Hindlimb muscle (tissue), 1 donor: ENCODE measurements at places on chromosomes 4 and X.
A peak's percentile ranks its signal among the peaks of the same experiment; 100 is the strongest.

DNA sequence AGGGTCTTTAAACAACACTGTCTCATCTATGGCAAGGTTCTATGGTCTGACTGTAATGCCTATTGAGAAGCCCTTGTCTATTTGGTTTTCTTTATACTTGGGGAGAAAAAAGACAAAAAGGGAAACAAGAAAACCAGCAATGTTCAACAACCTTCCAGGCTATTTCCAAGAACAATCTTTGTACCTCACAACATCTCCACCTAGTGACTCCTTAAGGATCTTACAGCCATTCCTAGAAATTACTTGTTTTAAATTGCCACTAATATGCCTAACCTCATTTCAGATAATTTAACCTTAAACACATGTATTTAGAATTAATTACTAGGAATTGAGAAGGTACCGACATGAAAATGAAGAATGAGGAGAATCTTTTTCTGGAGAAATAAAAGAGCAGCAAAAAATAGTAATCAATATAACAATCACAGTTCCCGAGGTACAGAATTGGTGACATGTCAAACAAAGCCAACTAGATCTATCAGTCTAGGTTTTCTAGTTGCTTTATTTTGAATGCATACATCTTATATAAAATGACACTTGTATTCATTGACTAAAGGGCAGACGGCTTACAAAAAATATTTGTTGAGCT is 1.6 kb upstream of the RBM46 start:
- peak; percentile 26 for DNase-seq

GRCh38 chr4:23333946-23334878 is 555.6 kb downstream of the PPARGC1A start:
- DNase-seq: no peak

- DNase-seq: no peak
These were observed 39.5 kb downstream of the WDR1 start for GRCh38 chr4:10077076-10077475.

- DNase-seq: no peak
These were observed 81.8 kb upstream of the NAP1L5 start for GRCh38 chr4:88779431-88779830.

DNA sequence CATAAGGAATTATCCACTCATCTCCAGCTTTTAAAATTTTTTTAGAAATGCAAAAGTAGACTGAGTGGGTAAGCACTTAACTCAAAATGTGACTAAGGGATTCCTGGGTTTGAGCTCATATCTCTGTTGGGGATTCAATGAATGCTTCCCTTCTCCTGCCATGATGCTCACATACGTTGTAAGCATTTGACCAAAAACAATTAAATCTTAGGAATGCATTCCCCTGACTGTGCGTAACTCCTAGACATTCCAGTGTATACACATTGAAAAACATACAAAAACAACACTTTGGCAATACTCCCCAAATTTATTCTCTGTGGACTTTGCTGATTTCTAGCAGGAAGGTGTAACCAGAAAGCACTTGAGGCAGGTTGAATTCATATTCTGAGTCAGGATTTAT is 29.8 kb downstream of the SPANXA2 start:
- no peak for DNase-seq

DNA sequence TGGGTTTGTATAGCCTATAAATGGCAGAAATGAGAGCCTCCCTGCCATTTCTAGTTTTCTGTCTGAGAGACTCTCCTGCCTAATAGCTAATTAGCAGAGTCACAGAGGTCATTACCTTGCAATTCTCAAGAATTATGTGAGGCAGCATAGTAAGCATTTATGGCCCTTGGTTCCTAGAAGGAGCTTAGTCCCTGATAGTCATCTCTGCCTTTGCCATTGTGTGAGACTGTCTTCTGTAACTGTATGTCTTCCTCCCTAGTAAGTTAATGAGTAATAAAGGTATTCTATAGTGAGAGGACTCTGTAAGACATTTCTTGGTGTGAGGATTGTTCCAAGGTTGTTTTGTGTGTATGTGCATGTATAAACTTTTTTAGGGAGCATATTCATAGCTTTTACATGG is 108.7 kb downstream of the AR start:
- DNase-seq: no peak

GRCh38 chr4:61522312-61522711 is 322.2 kb downstream of the ADGRL3 start:
- no peak for DNase-seq

DNA sequence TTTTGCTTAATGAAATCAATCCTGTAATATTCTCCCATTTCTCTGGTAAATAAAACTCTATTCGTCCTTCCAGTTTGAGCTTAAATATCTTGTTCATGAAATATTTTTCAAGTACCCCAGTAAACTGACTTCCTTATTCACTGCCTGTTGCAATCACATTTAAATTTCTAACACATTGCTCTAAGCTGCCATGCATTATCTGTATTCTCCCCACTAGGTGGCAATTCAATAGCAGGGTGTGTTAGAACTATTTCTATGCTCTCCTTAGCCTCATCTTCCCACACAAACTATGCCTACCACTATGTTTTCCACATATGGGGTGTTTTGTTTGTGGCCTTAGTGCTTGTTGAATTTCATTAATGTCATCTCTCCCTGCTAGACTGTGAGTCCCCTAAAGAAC is 377.1 kb upstream of the HS3ST1 start:
- no peak for DNase-seq

- DNase-seq: no peak
These were observed 50.8 kb upstream of the PPP2R2C start for GRCh38 chr4:6523251-6523650.

- peak; percentile 7 for DNase-seq
These were observed 404.2 kb downstream of the KCNIP4 start for GRCh38 chr4:21544415-21544814.

- DNase-seq: peak; percentile 11
These were observed 35.6 kb downstream of the STEEP1 start for GRCh38 chrX:119529345-119530276.

GRCh38 chr4:101259876-101260275 is 87.5 kb downstream of the PPP3CA start:
- no peak for DNase-seq

- DNase-seq: no peak
These were observed 86.4 kb downstream of the AFAP1 start for GRCh38 chr4:7853271-7853670.

GRCh38 chrX:93422693-93423092 is 250.7 kb downstream of the NAP1L3 start:
- DNase-seq: peak; percentile 6

GRCh38 chr4:153507310-153508073 is 41.3 kb downstream of the TMEM131L start:
- DNase-seq: no peak

DNA sequence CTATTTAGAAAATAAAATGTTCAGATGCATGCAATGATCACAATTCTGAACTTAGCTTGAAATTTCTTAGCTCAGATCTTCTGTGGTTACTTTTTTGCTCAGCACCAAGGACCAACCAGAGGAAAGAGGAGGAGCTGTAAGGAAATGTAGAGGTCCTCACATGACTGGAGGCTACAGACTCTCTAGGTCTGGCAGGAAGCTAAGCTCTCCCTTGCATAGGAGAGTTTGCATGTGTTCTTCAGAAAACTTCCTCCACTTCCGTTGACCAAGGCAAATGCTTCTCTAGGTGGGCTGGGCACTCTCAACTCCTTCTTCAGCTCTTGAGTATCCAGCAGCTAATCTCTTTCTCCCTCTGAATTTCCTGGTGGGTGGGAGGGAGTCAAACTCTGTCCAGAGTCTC is 119.6 kb downstream of the BTC start:
- DNase-seq: no peak

GRCh38 chr4:28913466-28913865 is 1806.7 kb upstream of the PCDH7 start:
- DNase-seq: no peak

DNA sequence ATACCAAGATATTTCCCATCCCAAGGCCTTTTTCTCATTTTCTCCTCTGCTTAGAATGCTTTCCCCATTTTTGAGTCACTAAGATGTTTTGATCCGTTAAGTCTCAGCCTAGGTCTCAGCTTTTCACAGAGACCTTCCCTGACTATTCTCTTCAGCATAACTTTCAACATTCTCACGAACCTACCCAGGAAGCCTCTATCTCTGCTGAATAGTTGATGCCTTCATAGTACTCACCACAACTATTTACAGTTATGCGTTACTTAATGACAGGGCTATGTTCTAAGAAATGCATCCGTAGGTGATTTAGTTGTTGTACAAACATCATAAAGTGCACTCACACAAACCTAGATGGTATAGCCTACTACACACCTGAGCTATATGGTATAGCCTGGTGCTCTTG is 64.5 kb downstream of the ARL9 start:
- DNase-seq: no peak

DNA sequence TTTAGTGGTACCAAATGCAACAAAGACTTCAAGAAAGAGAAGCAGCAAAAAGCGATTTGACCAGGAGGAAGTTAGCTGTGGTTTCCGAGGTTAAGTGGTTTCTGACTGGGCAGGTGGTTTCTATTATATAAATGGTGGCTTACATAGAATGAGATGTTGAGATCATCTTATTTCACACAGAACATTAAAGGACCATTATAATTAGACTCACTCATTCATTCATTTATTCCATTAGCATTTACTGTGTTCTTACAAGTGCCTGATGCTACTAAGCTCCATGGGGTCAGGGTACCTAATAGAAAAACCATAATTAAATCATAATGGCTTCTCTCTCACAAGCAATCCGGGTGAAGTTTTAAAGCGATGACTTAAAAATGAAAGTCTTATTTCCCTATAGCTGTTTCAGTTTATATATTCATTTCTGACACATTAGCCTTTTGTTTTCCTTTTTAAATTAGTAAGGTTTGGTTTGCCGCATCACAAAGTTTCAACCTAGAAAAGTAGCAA is 10.6 kb downstream of the TSPAN6 start:
- no peak for DNase-seq

DNA sequence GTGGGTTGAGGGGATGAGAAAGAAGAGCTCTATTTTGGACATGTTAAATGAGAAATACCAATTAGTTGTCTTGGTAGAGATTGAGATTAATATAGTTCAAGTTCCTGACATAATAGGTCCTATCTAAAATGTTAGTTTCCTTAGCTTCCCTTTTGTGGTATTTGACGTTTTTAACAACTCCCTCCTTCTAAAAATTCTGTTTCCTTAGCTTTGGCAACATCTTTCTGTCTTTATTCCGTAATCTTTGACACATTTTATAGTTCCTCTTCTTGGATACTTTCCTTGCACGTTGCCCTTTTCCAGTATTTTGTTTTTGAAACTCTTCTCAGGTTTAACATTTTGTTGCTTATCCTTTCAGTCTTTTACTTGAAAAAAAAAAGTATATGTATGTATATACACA is 36.9 kb downstream of the LAMTOR3 start:
- DNase-seq: no peak

DNA sequence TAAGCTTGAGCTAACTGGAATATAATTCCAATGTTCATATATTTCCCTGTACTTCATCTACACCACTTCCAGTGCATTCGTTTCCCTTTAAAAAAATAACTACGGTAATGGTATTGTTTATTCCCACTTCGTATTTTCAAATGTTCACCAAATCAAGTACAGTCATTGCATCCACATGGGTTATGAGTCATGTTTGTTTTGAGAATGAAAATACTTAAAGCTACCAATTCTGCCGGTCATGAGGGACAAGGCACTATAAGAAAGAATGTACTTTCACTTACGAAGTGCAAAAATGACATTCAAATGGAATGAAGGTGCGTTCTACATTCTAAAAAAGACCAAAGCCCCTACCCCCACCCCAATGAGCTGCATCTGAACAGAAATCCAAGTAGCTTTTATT is 174.4 kb upstream of the FGF13 start:
- DNase-seq: no peak

DNA sequence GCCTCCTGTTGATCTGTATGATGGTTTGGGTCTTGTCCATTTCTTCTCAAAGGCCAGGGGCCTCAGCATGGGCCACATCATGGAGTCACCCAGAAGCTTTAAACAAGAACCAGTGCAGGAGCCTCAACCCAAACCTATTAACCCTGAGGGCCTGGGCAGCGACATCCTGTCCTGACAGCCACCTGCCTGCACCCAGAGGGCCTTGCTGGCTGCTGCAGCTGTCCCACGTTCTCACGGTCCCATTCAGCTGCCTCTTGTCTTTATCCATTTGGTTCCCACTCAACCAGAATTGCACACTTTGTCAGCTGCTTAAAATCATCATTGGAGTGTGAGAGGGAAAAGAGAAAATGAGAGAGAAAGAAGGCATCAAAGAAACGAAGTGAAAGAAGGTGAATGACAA is 21.6 kb downstream of the C4orf50 start:
- DNase-seq: no peak

GRCh38 chrX:66053414-66053813 is 13.5 kb upstream of the VSIG4 start:
- DNase-seq: no peak

GRCh38 chr4:57426779-57427395 is 316.7 kb upstream of the IGFBP7 start:
- peak; percentile 77 for DNase-seq

- no peak for DNase-seq
These were observed 1317.6 kb downstream of the ADGRL3 start for GRCh38 chr4:62517716-62518115.

DNA sequence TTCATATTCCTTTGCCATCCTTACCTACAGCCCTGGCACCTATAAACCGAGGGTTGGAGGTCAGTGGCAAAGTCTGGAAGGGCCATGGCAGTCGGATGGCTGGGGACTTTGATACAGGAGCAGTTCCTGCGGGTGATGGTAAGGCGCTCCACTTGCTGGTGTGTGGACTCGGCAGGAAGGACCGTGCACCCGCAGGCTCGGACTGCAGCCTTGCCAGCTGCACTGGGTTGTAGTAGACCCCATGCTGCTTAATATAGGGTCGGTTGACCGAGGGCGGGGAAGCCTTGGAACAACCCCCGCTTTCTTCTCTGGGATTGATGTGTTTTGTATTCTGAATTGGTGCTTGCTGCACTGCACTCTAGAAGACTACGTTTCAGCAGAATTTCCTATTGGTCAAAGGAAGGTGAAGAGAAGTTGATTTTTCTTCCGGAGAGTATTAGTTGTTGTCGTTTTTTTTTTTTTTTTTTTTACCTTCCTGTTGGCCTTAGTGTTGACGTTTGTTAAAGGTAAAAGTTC is 638 bp downstream of the BLTP1 start:
- no peak for DNase-seq

- no peak for DNase-seq
These were observed 30.7 kb downstream of the MSN start for GRCh38 chrX:65697915-65698796.

DNA sequence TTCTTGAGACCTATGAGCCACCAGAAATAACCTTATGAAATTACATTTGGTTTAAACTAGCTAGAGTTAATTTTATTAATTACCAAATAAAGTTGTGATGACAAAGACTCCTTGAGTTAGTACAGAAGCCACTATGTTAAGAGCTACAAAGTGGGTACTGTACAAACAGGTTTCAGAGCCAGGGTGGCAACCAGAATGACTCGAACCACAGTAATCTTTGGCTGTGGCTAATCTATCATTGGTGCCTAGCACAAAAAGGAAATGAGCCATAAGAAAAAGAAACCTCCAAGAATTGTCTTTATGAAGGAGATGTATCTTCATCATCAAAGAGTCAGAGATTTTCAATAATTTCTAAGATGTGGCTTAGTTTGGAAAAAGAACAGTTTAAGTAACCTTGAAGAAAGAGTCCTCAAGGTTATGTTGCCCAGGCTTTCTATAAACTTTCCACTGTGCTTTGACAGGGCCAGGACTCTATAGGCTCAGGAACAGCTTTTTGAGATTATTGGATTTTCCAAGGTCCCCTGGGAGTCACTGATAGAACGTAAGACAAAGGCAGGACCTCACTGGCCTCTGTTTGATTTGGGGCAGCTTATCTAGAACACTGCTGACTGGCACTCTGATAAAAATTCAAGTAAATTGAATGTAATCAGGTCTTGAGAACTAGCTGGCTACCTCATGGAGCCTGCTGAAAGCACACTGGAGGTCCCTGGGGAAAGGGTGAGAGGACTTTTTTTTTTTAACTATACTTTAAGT is 777.7 kb downstream of the STIM2 start:
- no peak for DNase-seq

GRCh38 chrX:47796433-47796906 is 40.2 kb upstream of the ZNF81 start:
- DNase-seq: no peak
